Ovary (tissue), 10 donors: ENCODE measurements at places on chromosomes 7 and 10. TPM values are rescaled to one million over a fixed set of nuclear protein-coding genes. Genes with fewer than 3 reads are reported as not detected.

GRCh38 chr10:96395931-96396877 is 37.4 kb upstream of the OPALIN start:
- peak; percentile 65 for DNase-seq

GRCh38 chr10:80518143-80518806 is 19.4 kb upstream of the SH2D4B start:
- no peak for DNase-seq

The PAOX gene
- 11.4 TPM for total RNA-seq

The PGAM2 gene
- total RNA-seq = not detected

DNA sequence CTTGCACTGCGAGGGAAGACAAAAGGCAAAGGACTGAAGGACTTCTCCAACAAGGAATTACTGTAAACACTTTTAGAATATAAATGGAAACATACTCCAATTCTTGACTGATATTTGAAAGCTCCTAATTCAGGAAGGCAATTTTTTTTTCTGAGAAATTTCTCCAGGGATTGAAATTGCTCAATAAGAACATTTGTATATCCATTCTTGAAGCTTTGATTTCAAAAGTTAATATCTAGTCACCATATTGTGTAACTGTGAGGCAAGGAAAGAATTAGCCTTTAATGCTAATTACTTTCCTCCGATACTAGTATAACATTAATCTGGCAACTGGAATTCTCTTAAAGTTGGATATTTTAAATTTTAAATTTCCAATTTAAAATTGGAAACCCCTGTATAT is 188.4 kb upstream of the COL1A2 start:
- DNase-seq = no peak

The TAS2R4 gene
- total RNA-seq = 2.7 TPM
